Osteocyte (in vitro differentiated cells): ENCODE measurements at places on chromosomes 3 and 15.
A peak's percentile ranks its signal among the peaks of the same experiment; 100 is the strongest.

- DNase-seq, result no peak
These were observed 67.1 kb downstream of the KBTBD12 start for GRCh38 chr3:127982155-127982554.

GRCh38 chr3:170751083-170751898 lies 118.7 kb downstream of the RPL22L1 start:
- DNase-seq, result peak; percentile 93

- DNase-seq, result no peak
These were observed 10.6 kb upstream of the SH3BP5 start for GRCh38 chr3:15342945-15343344.

DNA sequence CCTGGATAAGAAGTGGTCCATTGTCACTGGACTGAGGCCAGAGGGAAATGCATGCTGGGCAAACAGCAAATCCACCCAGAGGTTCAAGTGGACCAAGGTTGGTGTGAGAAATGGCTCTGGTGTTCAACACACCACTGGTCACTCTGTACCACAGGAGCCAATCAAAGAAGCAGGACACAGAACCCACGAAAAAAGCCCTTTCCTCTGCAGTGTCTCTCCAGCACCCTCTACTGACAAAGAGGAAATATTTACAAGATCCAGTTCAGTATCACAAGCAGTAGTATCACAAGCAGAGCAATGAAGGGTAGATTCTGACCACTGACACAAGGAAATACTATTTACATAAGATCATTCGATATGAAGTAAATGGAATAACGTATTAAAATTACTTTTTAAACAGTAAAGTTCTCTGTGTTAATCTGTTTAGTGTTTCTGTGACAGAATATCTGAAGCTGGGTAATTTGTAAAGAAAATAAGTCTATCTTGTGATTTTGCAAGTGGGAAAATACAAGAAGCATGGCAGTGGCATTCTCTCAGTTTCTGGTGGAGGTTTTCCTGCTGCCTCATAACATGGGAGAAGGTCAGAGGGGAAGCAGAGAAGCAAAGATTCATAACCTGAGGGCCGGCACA lies 390.7 kb downstream of the EFHB start:
- no peak for DNase-seq

DNA sequence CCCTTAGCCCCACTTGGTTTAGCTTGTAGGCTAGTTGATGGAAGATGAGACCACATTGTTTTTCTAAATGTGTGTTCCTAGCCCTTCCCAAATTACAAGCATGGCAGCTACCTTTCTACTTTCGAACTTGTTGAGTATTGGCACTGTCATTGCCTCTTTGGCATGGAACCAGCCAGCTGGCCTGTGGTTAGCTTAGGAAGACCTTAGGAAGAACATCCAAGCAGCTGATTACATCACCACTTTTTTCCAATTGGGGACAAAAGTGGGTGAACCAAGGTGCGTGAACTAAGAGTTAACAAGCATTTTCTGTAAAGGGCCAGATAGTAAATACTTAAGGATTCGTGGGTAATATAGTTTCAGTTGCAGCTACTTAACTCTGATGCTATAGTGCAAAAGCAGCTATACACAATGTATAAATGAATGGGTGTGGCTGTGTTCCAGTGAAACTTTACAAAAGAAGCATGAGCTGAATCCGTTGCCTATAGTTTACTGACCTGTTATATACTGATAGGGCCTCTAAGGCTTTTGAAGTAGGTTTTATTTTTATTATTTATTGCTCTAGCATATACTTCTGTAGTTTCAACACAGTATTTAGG lies 8.5 kb downstream of the KLHL18 start:
- no peak for DNase-seq

GRCh38 chr3:12818773-12819172 lies 22.3 kb downstream of the CAND2 start:
- DNase-seq, result no peak

GRCh38 chr3:150407808-150408220 lies 284 bp upstream of the TSC22D2 start:
- no peak for DNase-seq

DNA sequence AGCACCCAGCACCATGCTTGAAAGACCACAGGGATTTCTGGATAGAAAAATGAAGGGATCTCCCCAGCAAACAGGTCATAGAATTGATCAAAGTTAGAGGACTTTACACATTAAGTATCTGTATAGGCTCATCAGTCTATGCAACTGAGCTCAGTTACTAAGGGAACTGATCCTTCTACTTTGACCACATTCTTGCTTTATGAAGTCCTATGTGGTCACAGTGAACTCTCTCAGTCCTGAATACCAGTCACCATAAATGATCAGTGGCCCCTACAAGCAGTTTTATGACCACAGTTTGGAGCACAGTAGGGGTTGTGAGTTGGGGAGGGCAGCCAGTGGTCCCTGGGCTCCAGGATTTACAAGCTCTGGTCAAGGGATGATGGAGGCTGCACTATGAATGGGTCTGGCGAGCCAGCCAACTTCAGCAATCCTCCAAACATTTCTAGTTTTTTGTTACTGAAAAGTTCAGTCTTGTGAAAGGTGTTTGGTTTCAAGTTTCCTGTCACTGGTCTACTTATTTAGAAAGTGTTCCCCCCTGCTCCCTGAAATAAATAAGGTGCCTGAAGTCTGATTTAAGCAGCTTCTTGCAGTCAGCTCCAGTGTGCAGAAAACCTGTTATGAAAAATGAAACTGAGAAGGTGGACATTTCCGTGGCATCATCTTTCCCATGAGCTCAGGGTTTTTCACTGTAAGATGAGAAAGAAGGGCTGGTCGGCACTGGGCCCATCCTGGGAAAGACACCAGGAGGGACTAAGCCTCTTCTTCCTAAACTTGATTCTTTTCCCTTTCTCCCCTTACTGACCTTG lies 75.5 kb downstream of the DAPK2 start:
- peak; percentile 21 for DNase-seq

- DNase-seq, result no peak
These were observed 361.9 kb upstream of the TRIM42 start for GRCh38 chr3:140315955-140316354.

DNA sequence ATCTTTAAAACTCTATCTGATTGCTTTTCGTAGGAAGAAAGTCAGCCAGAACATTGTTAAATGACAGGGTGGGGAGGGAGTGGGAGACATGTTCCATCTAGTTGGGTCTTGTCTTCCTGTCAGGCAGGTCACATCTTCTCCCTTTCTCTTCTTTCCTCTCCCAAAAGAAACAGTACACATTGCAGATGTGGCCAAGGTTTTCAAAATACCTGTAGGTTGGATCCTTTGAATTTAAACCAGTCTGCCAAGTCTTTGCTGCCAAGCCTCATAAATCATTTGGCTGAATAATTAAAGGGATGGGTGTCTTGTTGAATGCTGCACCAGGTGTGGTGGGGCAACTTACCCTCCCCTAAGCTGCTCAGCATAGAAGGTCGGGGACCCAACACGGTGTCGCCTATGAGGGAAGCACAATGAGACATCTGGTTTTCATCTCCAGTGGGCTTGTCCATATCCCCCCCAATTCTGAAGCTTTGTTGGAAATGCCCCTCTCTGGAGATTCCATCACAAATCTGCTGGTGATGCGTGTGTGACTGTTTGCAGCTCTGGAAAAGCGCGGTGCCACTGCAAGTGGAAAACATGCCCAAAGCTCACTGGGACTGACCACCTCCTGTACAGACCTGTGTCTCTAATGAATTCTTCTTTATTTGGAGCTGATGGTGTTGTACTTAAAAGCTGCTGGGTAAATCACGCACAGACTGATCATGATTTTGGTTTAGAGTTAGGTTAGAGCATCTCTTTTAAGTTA lies 112.6 kb downstream of the FILIP1L start:
- no peak for DNase-seq

DNA sequence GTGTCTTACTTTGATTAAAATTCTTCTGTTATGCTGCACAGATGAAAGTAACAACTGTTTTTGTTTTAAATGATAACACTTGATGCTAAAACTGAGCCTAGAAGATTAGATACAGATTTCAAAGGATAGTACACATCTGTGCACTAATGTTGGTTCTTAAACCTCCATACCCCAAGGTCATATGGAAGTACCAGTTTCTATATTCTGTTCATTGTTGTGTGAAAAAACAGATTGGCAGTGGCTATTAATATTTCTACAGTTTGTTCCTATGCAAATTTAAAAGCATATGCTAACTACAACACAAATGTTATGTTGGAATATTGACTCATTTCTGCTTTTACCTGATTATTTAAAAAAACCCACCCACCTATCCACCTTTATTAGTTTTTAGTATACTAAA lies 32.0 kb upstream of the GBE1 start:
- DNase-seq, result no peak

- DNase-seq, result no peak
These were observed 88.7 kb downstream of the TFG start for GRCh38 chr3:100798012-100798411.

- DNase-seq, result no peak
These were observed 302.9 kb upstream of the LRRFIP2 start for GRCh38 chr3:37477275-37477674.

GRCh38 chr3:128505771-128506170 lies 12.8 kb upstream of the GATA2 start:
- no peak for DNase-seq

GRCh38 chr15:83164111-83164770 lies 43.4 kb downstream of the HDGFL3 start:
- no peak for DNase-seq

- DNase-seq, result no peak
These were observed 142.9 kb downstream of the ATG7 start for GRCh38 chr3:11415099-11415498.
